ENCODE measurements at places on chromosomes 2 and 18.

DNA sequence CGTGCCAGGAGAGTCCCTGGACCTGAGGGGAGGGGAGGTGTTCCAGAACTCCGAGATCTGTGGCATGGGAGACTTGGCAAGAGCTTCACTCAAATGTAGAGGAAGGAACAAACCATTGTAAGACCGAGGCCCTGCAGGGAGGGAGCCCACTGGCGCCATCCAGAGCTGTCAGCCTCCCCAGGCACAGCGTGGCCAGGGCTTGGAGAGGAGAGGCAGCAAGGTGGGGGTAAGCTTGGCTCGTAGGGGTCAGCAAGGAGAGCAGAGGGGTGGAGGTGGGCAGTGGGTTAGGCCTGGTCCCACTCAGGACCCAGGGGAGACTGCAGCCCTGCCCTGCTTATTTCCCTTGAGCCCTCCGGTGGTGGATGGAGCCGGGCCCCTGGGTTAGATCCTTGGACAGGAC lies 3.6 kb downstream of the TMEM177 start:
- DNase-seq, result no peak

GRCh38 chr2:239177325-239177724 lies 223.5 kb downstream of the HDAC4 start:
- no peak for DNase-seq

DNA sequence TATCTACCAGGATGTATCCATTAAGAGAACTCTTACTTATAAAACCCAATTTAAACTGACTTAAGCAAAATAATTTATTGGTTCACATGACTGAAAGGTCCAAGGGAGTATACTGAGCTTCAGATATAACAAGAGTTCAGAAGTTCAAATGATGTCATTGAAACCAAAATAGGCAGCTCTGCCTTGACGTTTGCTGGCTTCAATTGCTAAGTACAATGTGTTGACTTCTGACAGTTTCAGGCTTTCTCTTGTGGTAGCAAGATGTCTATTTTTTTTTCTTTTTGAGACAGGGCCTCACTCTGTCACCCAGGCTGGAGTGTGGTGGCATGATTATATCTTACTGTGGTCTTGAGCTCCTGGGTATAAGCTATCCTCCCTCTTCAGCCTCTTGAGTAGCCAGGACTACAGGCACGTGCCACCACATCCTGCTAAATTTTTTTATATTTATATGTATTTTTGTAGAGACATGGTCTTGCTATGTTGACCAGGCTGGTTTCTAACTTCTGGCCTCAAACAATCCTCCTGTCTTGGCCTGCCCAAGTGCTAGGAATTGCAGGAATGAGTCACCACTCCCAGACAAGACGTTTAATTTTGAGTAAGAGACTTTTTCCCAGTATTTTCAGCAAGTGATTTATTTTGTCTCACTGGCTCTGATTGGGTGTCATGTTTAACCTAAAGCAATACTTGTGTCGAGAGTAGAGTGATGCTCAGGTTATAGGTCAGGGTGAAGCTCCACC lies 184.8 kb downstream of the NR4A2 start:
- no peak for DNase-seq

DNA sequence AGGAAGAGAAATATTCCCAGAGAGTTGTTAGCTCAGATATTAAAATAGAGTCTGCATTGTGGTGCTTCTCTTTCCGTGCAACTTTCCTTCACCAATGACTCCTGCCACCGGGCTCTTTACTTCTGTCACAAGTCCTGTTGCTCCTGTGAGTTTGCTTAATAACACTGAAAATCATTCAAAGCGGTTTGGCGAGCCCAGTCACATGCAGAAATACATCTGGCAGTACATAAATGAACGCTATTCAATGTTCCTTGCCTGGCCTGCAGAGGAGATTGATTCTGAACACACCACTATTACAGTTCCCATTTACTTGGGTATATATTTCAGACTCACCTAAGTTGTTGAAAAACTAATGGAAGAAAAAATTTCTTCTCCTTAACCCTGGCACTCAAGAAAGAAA lies 276.6 kb downstream of the ZNF521 start:
- no peak for DNase-seq

DNA sequence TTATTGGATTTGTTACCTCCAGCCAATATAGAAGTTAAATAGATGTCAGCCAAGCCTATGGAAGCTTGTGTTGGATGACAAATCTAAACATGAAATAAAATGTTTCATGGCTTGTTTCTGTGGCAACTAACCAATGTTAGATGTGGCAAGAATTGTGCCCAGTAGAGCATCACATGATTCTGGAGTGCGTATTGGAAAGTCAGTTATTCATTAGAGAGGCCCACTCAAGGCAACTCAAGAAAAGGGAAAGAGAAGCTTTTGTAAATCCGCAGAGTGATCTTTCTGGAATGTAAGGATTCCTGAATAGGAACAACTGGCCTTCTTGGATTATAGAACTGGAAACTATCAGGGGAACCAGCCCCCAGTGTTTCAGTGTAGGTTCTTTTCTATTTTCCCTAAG lies 162.9 kb downstream of the TMEM247 start:
- no peak for DNase-seq

All from activated T-cell treated with anti-CD3 and anti-CD28 coated beads for 4 hours (primary cell).